Lung (tissue), 17 donors: ENCODE measurements at places on chromosomes 5 and 9.
A peak's percentile ranks its signal among the peaks of the same experiment; 100 is the strongest.

DNA sequence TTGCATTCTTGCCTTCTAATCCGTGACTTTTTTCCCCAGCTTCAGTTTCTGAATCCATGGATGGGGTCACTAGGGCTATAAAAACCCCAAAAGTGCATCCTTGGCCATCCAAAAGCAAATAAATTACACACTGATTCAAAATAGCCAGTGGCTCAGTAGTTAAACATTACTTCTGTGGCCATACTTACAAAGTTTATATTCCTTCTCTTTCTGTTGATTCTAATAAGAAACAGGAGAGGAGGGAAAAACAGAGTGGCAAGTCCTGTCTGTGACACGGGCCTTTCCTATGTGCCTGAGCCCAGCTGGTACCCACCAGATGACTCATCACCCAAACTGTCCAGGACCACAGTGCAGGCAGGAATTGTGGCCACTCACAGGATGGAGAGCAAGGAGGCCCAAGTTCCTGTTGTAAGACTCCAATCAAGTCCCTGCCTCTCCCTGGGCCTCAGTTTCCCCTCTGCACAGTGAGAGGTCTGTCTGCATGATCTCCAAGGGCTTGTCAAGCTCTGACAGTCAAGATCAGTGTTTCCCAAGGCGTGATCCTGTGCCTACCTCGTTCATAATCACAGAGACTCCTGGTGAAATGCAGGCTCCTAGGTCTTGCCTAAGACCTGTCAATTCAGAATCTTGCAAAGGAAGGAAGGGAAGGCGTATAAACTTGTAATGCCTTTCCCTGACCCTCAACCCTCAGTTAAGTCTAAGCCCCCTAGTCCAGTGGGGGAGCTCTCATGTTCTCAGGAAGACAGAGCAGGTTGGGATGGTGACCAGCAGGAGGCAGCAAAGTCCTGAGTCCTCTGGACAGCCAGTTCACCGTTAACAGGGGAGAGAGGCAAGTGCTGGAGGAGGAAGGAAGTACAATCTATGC is 29.5 kb downstream of the TNIP1 start:
- no peaks in the 10 kb centered on the region for H3K27me3 ChIP-seq
- H3K36me3 ChIP-seq: peaks cover 33% of the 10 kb centered on the region
- no peak overlapping the region for H3K27ac ChIP-seq
- H3K4me1 ChIP-seq: peaks cover 3% of the 10 kb centered on the region
- H3K4me3 ChIP-seq: no peak overlapping the region
- DNase-seq: peak; percentile 73

DNA sequence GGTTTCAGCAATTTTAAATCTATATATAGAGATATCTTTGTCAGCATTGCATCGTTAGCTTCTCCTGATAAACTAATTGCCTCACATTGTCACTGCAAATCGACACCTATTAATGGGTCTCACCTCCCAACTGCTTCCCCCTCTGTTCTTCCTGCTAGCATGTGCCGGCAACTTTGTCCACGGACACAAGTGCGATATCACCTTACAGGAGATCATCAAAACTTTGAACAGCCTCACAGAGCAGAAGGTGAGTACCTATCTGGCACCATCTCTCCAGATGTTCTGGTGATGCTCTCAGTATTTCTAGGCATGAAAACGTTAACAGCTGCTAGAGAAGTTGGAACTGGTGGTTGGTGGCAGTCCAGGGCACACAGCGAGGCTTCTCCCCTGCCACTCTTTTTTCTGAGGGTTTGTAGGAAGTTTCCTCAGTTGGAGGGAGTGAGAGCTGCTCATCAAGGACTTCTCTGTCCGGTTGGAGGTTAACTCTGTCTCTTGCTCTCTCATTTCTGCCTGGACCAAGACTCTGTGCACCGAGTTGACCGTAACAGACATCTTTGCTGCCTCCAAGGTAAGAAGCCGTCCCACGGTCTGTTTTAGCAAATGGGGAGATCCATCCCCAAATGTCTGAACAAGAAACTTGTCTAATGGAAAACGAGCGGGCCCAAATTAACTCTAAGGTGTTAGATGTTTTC is at the start of gene IL4:
TSS of gene IL4 (plus strand) at position 51 of the 692 bp plus-strand sequence. CDS start at position 113, 62 bp downstream.
- H3K36me3 ChIP-seq: no peaks in the 10 kb centered on the region
- H3K27me3 ChIP-seq: no peaks in the 10 kb centered on the region
- H3K27ac ChIP-seq: no peak within 1 kb of the TSS
- DNase-seq: no peak
- no peak within 1 kb of the TSS for H3K4me3 ChIP-seq
- H3K4me1 ChIP-seq: peaks cover 2% of the 10 kb centered on the region

GRCh38 chr5:139908749-139909148 is 113.1 kb downstream of the PSD2 start:
- peaks cover under 1% of the 10 kb centered on the region for H3K4me1 ChIP-seq
- H3K27ac ChIP-seq: no peak overlapping the region
- peak; percentile 14 for DNase-seq
- H3K27me3 ChIP-seq: no peaks in the 10 kb centered on the region

DNA sequence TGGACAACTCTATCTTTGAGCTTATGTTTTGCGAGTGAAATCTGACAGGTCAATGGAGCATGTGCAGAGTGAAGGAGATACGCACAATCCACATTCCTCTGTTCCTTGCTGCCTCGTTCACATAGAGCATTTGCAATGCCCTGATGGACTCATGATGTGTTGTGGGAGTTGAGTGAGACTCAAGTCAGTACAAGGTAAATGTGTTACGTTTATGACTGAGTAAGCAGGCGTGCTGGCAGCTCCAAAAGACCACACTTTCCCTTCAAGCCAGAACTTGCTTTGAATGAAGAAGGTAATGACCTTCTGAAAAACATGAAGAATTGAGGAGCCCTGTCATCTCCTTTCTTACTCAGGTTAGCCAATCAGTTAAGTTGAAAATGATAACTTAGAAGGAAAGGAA is 477.8 kb downstream of the CTNND2 start:
- H3K4me1 ChIP-seq: no peaks in the 10 kb centered on the region
- no peaks in the 10 kb centered on the region for H3K27me3 ChIP-seq
- H3K27ac ChIP-seq: no peak overlapping the region
- no peak for DNase-seq
- no peaks in the 10 kb centered on the region for H3K36me3 ChIP-seq

DNA sequence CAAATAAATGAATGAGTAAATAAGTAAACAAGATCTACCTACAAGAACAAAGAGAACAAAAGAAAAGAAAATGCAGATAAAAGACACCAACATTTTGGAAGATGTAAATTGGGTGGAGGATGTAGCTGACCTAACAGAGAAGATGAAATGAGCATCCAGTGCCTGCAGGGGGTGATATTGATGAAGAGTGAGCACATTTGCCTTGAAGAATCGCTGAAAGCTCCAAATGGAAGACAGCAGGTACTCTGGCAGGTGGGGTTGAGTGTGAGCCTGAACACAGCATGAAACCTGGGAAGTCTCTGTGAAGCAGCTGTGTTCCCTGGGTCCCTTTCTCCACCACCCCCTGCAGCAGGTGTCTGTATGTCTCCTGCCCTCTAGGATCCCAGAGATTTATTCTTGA is 125.6 kb downstream of the NXNL2 start:
- no peaks in the 10 kb centered on the region for H3K27me3 ChIP-seq
- no peak for DNase-seq

DNA sequence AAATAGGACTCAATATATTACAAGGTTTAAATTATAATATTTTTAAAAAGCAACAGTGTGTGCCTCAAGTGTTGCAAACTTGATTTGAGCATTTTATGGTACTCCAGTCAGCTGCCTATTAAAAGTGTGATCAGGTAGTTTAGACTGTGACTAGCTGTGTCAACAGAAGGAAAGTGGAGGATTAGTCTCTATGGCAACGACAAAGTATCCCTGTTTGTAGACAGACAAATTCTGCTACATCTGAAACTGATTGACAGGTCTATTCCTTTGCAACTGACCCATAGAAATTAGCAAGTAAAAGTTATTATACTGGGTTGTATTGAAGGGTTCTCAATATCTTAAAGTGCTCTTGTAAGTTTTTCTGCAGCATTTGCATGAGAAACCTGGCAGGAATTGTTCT is 249.8 kb upstream of the ARRDC3 start:
- H3K4me3 ChIP-seq: no peak overlapping the region
- no peak overlapping the region for H3K27ac ChIP-seq
- H3K27me3 ChIP-seq: no peaks in the 10 kb centered on the region
- H3K36me3 ChIP-seq: no peaks in the 10 kb centered on the region
- H3K4me1 ChIP-seq: no peaks in the 10 kb centered on the region

DNA sequence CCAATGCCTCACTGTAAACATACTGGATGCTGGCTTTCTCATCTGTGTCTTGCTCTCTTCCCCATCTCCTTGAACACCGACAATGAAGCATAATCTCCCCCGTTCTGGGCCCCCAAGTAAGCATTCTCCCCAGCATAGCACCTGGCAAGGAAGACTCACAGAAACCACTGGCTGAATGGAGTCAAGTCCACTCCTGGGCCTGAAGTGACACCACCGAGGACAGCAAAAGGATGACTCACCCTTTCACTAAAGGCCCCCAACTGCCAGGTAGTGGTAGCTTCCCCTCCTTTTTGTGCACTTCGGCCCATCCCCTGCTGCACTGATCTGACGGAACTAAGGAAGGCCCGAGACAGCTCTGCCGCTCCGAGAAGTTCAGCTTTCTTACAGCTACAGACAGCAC is 9.4 kb downstream of the VDAC1 start:
- DNase-seq: no peak
- H3K36me3 ChIP-seq: peaks cover 4% of the 10 kb centered on the region
- H3K27ac ChIP-seq: no peak overlapping the region
- peaks cover 24% of the 10 kb centered on the region for H3K4me1 ChIP-seq
- H3K4me3 ChIP-seq: no peak overlapping the region

GRCh38 chr9:77883846-77884771 is 147.5 kb downstream of the GNAQ start:
- DNase-seq: no peak
- no peak overlapping the region for H3K4me3 ChIP-seq
- H3K27me3 ChIP-seq: no peaks in the 10 kb centered on the region
- no peaks in the 10 kb centered on the region for H3K36me3 ChIP-seq
- H3K27ac ChIP-seq: no peak overlapping the region

DNA sequence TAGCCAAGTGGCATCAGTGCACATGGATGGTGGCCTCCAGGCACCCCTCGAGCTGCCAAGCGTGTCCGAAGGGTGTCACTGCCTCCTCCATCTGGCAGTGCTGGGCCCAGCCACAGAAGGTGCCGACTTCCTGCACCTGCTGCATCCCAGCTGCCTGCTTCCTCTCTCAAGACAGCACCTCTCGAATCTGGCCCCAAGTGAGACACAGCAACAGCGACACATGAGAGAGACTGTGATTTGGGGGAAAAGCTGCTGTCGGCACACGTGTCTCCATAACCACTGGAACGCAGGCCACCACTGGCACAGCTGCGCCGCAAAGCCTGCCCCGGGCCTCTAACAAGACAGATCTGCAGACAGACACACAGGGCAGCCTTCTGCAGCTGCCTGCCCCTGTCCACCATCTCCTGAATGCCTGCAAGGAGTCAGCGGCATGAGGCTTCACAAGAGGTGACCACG is 8.8 kb downstream of the CLPTM1L start:
- peaks cover 44% of the 10 kb centered on the region for H3K36me3 ChIP-seq
- no peak for DNase-seq
- no peak overlapping the region for H3K4me3 ChIP-seq

DNA sequence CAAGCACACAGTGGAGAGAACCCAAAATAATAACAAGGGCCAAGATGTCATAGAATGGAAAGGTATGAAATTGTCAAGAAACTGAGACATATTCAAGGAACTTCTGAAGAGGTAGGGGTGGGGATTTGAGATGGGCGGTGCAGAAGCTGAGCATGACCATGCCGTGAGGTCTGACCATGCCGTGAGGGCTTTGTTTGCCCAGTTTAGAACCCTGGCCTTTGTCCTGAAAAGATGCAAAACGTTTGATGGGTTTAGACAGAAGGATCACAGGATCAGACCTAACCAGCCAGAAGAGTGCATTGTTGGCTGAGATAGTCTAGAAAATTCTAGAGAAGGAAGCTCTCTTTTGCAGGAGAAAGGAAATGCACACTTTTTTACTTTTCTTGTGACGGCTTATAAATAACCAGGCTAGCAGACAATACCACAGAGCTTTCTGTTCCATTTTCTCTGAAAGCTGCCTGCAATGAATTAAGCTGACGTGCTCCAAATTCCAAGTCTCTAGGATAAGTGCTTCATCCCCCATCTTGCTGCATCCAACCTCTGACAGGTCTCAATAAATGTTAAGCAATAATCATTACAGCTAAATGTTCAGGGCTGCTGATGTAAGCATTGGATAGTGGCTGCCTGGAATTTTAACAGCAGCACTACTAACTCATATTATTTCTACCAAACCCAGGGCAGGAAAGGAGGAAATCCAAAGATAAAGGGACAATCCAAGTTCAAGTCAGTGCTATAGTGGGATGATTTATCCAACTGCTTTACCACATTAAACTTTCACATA is 110.9 kb upstream of the IL6ST start:
- H3K27ac ChIP-seq: no peak overlapping the region
- H3K4me1 ChIP-seq: no peaks in the 10 kb centered on the region
- no peaks in the 10 kb centered on the region for H3K27me3 ChIP-seq
- H3K36me3 ChIP-seq: no peaks in the 10 kb centered on the region

- H3K27me3 ChIP-seq: no peaks in the 10 kb centered on the region
- DNase-seq: no peak
- H3K4me1 ChIP-seq: no peaks in the 10 kb centered on the region
- H3K4me3 ChIP-seq: no peak overlapping the region
- H3K36me3 ChIP-seq: no peaks in the 10 kb centered on the region
Observed at GRCh38 chr5:15391704-15392397, 108.1 kb upstream of the FBXL7 start.

GRCh38 chr9:136010176-136010575 is 49.0 kb upstream of the UBAC1 start:
- no peak for DNase-seq
- H3K4me3 ChIP-seq: no peak overlapping the region
- H3K36me3 ChIP-seq: peaks cover 24% of the 10 kb centered on the region
- no peak overlapping the region for H3K27ac ChIP-seq
- H3K27me3 ChIP-seq: no peaks in the 10 kb centered on the region

GRCh38 chr5:106876665-106877194 is 794.0 kb downstream of the EFNA5 start:
- no peak for DNase-seq
- no peaks in the 10 kb centered on the region for H3K27me3 ChIP-seq
- H3K4me1 ChIP-seq: no peaks in the 10 kb centered on the region
- H3K4me3 ChIP-seq: no peak overlapping the region
- H3K36me3 ChIP-seq: no peaks in the 10 kb centered on the region

DNA sequence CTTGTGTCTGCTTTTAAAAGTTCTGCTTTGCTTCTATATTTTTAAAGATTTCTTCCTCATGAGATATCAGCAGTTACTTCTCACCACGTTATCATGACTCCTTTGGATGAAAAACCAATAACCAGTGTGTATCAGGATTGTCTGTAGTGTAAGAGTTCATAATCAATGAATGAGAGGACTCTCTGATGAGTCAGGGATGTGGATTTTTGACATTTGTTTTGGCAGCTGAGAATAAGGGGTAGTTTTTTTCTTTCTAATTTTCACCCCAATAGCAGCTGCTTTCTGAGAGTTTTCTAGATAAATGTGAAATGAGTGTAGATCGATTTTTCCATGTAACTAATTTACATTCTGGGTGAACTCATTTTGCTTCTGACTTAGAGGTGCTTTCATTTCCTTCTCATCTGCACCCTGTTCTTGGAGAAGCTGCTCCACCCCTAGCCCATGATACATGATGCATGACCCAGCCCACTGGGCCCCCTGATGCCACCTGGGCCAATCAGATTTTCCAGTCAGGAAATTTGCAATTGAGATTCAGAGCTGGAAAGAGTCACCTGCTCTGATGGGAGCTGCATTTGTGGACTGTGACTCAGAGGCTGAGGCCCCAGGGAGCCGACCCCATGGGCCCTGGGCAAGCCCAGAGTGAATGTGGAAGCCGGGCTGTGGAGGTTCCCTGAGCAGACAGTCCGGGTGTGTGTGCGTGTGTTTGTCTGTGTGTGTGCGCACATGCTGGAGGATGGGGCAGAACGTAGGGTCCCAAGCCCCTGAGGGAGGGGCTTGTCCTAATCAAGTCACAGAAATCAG is 159.3 kb downstream of the RGS3 start:
- H3K27me3 ChIP-seq: no peaks in the 10 kb centered on the region
- no peak overlapping the region for H3K4me3 ChIP-seq
- no peak overlapping the region for H3K27ac ChIP-seq
- H3K4me1 ChIP-seq: peaks cover 13% of the 10 kb centered on the region
